ENCODE measurements at places on chromosomes 7 and 10. TPM values are rescaled to one million over a fixed set of nuclear protein-coding genes. Genes with fewer than 3 reads are reported as not detected.

DNA sequence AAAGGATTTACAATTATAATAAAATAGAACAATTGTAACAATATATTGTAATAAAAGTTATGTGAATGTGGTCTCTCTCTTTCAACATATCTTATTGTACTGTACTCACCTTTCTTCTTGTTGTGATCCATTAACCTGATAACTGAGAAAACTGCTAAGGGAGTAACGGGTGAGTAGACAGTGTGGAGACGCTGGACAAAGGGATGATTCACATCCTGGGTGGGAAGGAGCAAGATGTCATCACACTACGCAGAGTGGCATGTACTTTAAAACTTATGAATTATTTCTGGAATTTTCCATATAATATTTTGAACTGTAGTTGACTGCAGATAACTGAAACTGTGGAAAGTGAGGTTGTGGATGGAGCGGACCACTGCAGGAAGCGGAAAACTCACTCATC is 91.2 kb upstream of the PLPP4 start:
- DNase-seq = no peak

Gene FAM25A
- not detected for total RNA-seq

Gene CFAP46
- total RNA-seq = 2.1 TPM

Gene GRM3
- not detected for total RNA-seq

Gene OR2A5
- total RNA-seq = not detected

Gene OPALIN
- not detected for total RNA-seq

DNA sequence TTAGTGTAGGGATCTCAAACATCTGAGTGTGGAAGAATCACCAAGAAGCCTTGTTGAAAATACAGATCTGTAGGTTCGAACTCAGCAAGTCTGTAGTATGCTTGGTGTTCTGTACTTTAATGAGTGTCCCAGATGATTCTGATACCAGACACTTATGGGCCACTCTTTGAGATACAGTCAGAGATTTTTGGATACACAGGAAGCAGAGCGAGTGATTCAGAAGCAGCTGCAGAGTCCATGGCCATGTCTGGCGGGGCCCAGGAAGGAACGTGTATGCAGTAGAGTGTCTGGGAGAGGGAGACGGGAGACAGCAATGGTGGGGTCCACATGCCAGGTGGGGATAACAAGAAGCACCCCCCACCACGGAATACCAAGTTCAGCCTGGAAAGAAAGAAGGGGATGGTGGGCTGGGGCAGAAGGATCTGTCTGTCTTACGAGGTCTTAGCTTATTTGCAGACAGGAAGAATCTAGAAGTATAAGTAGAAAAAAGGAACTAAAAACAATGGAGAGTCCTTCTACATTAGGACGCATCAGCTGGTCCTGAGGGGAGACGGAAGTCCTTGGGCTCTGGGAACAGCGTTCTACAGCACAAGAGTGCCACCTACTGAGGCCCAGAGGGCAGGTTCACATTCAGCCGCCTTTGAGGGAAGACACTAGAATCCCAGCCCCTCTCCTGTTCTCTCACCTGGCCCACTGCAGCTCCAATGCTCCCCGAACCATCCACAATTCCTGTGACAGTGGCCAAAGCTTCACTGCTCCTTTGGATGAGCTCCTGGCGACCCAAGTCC is 55.4 kb downstream of the SLC37A3 start:
- DNase-seq = peak; percentile 4

- DNase-seq = no peak
Measured at GRCh38 chr10:17049195-17049594, 80.4 kb downstream of the CUBN start.

DNA sequence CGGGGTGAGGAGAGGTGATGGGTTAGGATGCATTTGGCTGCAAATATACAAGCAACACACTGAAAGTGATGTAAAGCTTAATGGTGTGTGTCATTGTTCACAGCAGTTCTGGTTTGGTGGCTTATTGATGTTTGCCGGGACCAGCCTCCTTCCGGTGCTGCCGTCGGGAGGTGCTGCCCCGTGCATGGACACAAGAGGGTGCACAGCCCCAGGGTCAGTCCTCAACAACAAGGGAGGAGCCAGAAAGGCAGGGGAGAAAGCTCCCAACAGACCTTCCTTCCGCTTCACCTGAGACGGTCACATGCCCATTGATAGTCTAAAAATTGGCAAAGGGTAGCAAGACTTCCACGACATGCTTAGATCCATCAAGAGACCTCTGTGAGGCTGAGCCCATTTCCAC is 9.5 kb downstream of the RNF32 start:
- DNase-seq = no peak

DNA sequence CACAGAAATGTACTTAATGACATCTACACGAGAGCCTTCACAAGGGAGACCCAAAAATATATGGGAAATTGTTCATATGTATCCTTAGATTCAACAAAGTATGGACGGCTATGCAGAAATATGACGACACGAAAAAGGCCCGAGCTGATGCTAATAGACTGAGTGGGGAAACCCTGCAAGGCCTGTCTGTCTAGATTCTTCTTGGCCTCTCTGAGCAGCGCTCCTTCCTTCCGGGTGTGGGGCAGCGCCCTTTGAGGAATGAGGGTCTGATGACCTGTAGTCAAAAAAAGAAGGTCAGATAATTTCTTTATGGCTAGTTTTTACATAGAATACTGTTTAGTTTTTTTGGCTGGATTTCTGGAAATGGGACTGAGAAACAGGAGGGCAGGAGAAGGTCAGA is 192.8 kb upstream of the AKR1E2 start:
- no peak for DNase-seq

DNA sequence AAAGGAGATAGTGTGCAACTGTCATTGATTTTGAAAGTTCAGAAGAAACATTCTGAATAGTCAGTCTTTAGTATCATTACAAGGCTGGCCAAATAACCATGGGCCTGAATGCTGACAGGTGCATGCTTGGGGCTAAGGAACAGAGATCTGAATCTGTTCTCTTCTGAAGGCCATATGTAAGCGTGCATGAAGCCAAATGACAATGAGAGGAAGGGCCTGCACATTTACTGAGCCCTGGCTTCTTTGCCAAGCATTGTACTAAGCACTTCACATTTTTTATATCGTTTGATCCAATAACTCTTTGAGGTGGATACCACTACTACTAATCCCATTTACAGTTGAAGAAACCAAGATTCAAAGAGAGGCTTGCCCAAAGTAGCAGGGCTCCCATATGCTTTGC is 22.5 kb upstream of the TIAL1 start:
- DNase-seq = no peak

DNA sequence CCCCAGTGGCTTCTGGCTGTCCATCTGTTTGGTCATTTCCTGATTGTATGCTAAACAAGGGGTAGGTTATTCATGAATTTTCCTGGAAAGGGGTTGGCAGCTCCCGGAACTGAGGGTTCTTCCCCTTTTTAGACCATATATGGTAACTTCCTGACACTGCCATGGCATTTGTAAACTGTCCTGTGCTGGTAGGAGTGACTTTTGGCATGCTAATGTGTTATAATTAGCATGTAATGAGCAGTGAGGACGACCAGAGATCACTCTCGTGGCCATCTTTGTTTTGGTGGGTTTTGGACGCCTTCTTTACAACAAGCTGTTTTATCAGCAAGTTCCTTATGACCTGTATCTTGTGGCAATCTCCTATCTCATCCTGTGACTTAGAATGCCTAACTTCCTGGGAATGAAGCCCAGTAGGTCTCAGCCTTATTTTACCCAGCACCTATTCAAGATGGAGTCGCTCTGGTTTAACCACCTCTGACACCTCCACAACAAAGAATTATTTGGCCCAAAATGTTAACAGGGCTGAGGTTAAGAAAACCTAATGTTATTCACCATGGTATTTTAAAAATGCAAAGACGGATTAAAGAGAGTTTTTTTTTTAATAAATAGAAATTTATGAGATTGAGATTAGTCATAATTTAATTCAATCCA is 2.4 kb upstream of the PTN start:
- no peak for DNase-seq

GRCh38 chr10:129883029-129883428 is 81.0 kb downstream of the EBF3 start:
- no peak for DNase-seq

Gene TLL2
- total RNA-seq = 0.12 TPM

Gene NUTM2D
- 0.75 TPM for total RNA-seq

DNA sequence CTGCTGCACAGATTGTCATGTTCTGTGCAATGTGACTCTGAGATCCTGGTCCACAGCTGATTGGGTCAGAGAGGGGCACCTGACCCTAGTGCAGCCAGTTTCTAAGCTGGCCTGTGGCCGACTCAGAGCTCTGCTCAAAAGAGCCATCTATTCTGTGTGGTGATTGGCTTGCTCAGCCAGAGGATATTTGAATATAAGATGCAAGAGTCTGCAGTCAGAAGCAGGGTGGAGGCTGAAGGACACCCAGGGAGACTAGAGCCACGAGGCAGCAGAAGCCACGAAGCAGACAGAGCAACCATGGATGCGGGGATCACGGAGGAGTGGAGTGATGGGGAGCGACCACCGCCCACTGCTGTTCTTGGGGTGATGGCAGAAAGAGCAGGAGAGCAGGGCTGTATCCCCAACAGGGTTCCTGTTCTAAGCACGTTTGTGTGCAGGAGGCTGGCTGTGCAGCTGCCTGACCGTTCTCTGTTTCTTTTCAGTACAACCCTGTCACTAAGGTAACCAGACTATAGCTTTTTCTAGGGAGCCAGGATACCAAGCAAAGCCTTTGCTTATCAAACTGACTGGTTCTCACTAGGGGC is 19.5 kb upstream of the RHEB start:
- no peak for DNase-seq

DNA sequence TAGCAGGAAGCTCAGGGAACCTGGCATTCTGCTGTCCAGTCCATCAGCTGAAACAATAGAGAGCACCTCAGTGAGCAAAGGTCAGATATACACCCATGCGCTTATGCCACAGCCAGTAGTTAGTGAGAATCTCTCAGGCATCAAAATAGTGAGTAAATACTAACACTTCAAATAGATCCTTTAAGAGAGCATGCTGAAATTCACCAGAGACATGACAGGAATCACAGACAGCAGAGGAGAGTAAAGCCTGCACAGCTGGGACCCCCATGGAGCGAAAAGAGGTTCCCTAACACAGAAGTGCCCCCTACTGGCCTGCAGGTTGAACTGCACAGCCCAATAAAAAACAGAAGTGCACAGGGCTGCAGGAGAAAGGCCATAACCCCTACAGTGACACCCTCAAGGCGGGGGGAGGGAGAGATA is 57.6 kb upstream of the ANTXRL start:
- DNase-seq = no peak

DNA sequence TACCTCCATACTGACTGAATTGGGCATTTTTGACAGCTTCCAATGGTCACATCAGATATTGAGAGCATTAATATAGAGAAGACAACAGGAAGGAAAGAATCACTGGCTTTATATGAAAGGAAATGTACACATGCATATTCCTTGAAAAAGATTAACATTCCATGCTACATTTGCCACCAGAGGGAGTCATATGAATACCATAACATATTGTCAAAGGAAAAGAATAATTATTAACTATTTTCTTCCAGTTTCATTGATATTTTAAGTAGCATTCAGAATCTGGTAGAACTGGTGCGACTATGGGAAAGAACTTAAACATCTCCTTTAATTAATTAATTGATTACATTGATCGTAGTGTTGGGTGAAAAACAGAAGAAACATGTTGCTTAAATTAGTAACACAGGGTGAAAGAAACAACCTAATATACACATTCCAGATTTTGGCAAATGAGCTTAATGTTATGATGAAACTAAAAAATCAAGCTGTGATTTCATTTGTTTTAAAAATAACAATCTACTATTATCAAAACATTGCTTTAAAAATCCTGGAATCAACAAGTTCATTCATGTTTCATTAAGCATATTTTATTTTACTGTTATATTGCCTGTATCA is 71.5 kb downstream of the GPR85 start:
- peak; percentile 12 for DNase-seq

- DNase-seq = no peak
Measured at GRCh38 chr7:155871211-155871610, 58.9 kb upstream of the SHH start.

Gene NEUROG3
- not detected for total RNA-seq

Gene SEMA3C
- total RNA-seq = 9.2 TPM

GRCh38 chr7:98655611-98656010 is 38.5 kb downstream of the NPTX2 start:
- DNase-seq = no peak

DNA sequence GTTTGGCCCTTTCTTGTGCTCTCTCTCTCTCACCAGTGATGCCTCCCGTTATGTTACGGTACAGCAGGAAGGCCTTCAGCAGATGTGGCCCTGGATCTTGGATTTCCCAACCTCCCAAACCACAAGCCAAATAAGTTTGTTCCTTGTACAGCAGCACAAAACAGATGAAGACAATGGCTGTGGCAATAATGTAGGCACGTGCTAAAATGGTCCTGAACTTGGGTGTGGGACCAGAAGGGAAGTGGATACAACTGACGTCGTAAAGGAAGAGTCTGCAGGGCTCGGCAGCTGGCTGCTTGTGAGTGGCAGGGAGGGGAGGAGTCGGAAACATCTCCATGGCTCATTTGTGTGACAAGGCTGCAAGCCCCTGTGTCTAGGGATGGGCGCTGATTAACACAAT is 26.8 kb downstream of the PROSER2 start:
- no peak for DNase-seq

GRCh38 chr7:78620920-78621319 is 822.3 kb downstream of the PHTF2 start:
- no peak for DNase-seq

Gene COL13A1
- 0.20 TPM for total RNA-seq

Gene CAV2
- 112 TPM for total RNA-seq

GRCh38 chr10:63866747-63867140 is 345.5 kb downstream of the REEP3 start:
- DNase-seq = peak; percentile 22

GRCh38 chr7:6379886-6380285 is 67.9 kb downstream of the DAGLB start:
- no peak for DNase-seq

GRCh38 chr10:76205361-76205760 is 773.9 kb downstream of the LRMDA start:
- DNase-seq = no peak

GRCh38 chr7:30566596-30566995 is 28.1 kb upstream of the GARS1 start:
- no peak for DNase-seq

DNA sequence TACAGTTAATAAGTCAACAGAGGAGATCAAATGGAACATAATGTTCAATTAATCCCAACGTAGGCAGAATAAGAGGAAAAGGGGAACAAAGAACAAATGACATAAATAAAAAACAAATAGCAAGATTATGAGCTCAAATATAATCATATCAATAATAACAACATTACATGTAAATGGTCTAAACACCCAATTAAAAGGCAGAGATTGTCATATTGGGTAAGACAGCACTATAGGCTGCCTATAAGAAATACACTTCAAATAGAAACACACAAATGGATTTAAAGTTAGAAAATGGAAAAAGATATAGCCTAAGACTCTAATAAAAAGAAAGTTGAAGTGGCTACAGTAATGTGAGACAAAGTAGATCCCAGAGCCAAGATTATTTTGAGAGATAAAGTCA is 126.4 kb upstream of the PTER start:
- no peak for DNase-seq

- no peak for DNase-seq
Measured at GRCh38 chr7:26460351-26461085, 168.9 kb downstream of the SNX10 start.

DNA sequence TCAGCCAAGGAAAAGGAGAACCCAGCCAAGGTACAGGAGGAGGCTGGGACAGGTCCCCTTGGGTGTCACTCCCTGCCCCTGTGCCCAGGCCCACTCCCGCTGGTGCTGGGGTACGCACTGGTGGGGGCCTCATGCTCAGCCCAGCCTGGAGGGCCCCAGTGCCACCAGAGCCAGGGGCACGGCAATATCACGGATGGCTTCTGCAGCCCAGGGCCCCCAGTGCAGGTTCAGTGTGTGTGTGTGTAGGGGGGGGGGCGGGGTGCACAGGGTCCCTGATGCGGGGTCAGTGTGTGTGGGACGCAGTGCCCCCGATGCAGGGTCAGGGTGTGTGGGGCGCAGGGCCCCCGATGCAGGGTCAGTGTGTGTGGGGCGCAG is 23.4 kb upstream of the ZNF716 start:
- no peak for DNase-seq

Measured in NCI-H460 (cell line).